ENCODE measurements at places on chromosomes 3 and 15.

DNA sequence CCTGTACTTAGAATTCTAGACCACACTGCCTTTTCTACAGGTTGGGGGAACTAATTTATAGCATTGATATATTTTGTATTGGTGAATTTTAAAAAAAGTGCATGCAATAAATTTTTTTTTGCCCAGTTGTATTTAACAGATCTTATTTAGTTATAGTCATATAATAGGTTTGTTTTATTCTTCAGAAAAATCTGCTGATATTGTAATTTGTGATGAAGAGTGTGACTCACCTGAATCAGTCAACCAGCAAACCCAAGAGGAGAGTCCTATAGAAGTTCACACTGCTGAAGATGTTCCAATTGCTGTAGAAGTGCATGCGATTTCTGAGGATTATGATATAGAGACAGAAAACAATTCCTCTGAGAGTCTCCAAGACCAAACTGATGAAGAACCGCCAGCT lies 10.3 kb downstream of the ZNF639 start:
- DNase-seq = no peak

GRCh38 chr15:88246666-88247446 lies 9.7 kb downstream of the NTRK3 start:
- peak; percentile 71 for DNase-seq

DNA sequence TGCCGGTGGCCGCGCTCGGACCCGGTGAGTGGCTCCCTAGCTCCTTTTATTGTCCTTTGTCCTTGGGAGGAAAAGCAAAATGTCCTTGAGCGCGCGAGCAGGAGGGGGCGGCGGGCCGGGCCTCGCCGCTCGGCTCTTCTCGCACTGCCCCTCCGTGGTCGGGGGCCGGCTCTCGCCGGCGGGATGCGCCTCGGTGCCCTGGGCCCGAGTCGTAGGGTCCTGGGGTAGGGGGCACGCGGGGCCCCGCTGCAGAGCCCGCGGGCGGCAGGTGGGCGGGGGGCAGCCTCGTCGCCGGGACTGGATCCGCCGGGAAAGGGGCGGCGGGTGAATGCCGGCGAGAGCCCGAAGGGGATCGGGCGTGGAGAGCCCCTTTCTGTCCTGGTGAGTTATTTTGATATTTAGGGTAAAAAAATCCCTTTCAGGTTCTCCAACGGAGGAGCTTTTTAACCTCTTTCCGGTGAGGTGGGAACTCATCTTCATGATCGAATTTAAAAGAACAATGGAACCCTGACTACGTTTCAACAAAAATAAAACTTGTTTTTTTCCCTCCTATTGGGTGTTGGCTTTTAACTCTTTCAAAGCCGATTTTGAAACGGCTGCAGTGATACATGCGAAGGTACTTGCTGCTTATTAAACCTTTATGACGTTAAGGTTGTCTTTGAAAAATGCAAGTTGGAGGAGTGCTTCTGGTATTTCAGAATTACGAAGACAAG lies 16.8 kb upstream of the CHD2 start:
- no peak for DNase-seq

DNA sequence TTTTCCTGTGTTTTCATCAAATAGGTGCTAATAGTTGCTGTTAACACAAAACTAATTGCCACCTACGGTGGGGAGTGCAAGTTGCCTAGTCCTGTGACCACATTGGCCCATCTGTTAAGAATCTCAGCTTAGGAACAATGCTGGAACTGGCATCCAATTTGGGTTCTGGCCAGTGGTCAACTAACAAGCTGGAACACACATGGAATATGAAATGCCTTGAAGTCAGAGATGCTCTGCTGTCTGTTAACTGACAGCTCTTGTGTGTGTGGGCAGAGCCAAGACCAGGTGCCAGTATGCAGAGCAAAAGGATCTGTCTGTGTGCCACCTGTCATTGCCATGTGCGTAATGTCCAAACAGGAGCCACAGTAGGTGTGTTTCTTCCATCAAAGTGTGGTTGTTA lies 460.8 kb downstream of the ROBO2 start:
- DNase-seq = no peak

- DNase-seq = peak; percentile 26
These were observed 52.7 kb downstream of the MB21D2 start for GRCh38 chr3:192864941-192865340.

GRCh38 chr15:70788114-70789049 lies 25.0 kb upstream of the UACA start:
- DNase-seq = no peak

GRCh38 chr3:143464850-143465249 lies 345.3 kb downstream of the CHST2 start:
- DNase-seq = no peak

DNA sequence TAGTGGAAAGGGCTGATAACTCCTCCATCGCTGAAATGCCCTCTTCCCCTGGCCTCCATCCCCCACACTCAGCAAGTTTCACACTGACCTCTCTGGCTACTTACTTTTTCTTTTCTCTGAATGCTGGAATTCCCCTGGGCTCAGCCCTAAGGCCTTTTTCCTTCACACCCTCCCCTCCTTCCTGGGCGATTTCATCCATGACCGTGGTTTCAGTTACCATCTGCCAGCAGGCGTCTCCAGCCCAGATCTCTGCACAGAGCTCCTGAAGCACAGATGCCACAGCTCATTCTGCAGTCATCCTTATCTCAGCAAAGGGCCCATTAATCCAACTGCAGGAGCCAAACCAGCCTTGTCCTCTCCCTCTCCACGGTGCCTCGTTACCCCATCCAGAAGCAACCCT lies 114.0 kb downstream of the RFTN1 start:
- no peak for DNase-seq

- DNase-seq = no peak
These were observed 65.3 kb downstream of the MESD start for GRCh38 chr15:80924278-80924677.

- DNase-seq = no peak
These were observed 54.7 kb upstream of the TAMM41 start for GRCh38 chr3:11901286-11901875.

- DNase-seq = no peak
These were observed 42.7 kb upstream of the ATP2B2 start for GRCh38 chr3:10547841-10548783.

DNA sequence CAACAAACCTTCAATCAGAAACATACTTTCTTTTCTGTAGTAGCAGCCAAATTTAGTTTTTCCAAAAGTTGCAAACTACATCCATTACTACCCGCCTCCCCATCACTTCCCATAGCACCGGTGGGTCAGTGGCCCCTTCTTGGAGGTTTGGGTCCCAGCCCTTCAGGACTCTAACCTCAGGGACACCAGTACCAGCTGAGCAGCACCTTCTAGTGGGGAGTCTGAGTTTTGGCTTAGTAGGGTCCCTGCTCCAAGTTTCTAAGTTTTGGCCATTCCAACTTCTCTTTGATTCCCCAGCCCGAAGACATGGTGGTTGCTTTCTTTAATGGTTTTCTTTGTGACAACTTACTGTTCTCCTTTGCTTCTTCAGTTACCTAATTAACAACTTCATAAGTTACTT lies 160.6 kb downstream of the ECT2 start:
- no peak for DNase-seq

DNA sequence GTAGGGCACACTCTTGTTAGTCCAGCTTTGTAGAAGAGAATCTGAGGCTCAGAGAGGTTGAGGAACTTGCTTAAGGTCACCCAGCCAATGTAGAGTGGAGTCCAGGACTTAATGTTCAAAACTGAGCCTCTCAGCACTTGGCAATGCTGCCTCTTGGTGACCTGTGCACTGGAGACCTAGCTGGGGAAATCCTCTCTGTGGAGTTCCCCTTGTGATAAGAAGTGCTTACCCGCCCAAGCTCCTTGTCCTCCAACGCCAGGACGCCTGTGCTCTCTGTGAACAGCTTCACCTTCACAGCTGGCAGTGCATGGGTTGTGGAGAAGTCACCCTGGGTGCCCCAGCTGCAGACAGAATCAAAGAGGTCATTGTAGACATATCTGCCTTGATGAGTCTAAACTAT lies 219.1 kb upstream of the FEZF2 start:
- DNase-seq = no peak

DNA sequence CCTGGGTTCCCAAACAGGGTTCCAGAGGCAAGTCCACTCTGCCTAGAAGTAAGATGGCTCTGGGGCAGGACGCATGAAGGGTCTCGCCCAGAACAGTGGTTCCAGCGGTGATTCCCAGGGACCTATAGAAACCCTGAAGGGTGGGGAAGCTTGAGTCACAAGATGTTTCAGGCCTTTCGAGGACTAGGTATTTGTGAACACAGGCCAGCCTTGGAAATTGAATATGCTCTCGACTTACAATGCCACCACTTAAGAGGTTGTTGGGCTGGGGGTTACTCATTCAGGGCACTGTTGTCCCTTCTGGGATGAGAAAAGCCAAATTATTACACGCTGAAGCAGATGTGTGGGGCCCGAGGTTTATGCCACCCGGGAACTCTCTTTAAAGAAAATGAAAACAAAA lies 152.0 kb downstream of the TJP1 start:
- DNase-seq = no peak

DNA sequence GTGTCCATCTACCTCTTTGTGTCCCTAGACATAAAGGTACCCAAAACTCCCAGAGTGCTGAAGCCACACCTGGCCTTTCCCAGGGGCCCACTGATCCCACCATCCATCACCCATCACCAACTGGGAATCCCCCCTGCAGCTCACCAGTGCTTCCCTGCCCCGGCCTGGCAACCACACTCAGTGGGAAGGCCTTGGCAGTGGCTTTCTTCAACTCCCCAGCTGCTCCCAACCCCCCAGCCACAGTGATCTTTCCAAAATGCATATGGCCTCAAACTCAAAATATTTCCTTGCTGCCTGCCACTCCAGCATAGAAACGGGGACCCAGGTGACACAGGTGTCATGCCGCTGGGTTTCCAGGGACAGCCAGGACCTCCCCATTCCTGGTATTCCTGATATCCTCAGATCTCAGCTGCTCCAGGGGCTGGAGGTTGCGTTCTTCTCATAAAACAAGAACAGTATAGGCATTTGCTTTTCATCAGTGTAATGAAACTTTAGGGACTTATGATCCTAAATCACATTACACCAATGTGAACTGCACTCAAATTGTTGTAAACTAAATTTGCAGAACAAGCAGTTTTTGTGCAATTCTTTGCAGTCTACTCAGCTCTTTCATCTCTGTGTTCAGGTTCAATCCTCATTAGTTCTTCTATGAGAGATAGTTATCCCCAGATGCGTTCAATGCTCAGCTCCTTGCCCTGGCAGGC lies 1.3 kb downstream of the OCA2 start:
- DNase-seq = no peak

- DNase-seq = no peak
These were observed 33.1 kb upstream of the MYO5C start for GRCh38 chr15:52328680-52329079.

All from hindlimb muscle (tissue), 1 donor.